ENCODE measurements at places on chromosomes 7 and 10.
A peak's percentile ranks its signal among the peaks of the same experiment; 100 is the strongest.

DNA sequence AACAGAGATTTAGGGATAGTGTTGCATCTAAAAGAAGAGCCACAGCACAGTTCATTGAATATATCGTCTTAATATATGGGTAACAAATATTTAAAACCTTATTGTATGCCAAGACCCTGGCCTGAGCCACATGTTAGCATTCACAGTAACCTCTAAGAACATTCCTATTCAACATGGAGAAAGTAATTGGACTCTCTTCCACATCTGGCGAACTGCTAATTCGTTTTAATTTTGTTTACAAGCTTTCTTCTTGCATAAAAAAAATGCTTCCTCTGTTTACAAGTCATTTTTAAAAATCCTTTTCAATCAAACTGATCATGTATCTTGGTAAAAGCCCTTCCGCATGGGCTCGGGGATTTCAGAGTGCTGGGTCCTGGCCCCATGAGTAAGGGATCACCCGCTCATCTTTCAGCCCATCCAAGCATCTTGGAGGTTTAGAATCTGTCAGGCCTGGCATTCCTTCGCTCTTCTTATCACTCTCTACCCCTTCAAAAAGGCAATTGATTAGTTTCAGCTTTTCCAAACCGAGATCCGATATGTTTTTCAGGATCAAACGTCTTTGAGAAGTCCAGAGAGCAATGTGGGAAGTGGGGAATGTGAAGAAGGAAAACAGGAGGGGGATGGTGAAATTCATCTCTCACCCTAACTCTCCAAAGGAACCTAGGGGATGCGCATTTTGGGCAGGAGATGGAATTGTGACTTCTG, 7.3 kb downstream of the TWIST1 start:
- DNase-seq, result no peak

GRCh38 chr7:85287106-85287825, 100.4 kb upstream of the SEMA3D start:
- DNase-seq, result no peak

GRCh38 chr7:43325595-43325994, 213.1 kb downstream of the HECW1 start:
- DNase-seq, result no peak

DNA sequence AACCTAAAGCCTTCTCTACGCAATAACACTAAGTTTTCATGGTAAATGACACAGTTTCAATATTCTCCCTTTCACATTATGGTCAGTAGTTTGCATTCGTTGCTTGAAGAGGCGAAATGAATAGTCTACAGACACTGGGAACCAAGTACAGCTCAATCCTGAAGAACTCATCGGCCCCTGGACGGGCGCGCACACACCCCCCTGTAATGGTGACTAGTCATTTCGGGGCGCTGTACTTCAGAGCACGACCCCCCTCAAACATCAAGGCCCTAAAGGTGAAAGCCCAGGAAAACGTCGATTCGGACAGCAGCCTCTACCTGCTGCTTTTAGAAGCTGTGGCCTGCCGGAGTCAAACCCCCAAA, 1.0 kb downstream of the NT5C2 start:
- DNase-seq, result no peak

- DNase-seq, result no peak
Measured at GRCh38 chr7:36690041-36690440, 34.3 kb downstream of the AOAH start.

GRCh38 chr10:36097696-36098095, 455.6 kb upstream of the FZD8 start:
- DNase-seq, result no peak

GRCh38 chr7:94748376-94748775, 92.4 kb upstream of the SGCE start:
- no peak for DNase-seq

- DNase-seq, result no peak
Measured at GRCh38 chr10:124742413-124743190, 1.6 kb downstream of the FAM53B start.

DNA sequence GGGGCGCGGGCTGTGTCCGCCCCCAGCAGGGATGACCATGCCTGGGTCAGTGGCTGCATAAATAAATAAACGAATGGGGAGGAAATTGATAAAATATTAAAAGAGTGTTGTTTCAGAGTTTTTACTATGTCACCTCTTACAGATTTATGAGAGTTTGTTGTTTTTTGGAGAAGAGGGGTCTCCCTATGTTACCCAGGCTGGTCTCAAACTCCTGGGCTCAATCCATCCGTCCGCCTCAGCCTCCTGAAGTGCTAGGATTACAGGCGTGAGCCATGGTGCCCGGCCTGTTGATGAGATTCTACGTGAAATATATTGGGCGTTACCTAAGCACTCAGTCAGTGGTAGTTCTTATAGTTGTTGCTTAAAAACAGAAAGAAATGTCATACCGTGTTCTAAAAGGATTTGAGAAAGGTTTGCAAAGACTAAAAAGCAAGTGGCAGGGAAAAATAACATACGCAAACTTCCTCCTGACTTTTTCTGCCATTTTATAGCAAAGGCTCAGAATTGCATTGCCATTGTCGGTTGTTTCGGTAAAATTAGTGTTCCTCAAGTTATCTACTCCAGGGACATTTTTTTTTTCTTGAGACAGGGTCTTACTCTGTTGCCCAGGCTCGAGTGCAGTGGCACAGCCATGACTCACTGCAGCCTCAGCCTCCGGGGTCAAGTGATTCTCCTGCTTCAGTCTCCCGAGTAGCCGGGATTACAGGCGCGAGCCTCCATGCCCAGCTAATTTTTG, 39.5 kb upstream of the FOXK1 start:
- no peak for DNase-seq

DNA sequence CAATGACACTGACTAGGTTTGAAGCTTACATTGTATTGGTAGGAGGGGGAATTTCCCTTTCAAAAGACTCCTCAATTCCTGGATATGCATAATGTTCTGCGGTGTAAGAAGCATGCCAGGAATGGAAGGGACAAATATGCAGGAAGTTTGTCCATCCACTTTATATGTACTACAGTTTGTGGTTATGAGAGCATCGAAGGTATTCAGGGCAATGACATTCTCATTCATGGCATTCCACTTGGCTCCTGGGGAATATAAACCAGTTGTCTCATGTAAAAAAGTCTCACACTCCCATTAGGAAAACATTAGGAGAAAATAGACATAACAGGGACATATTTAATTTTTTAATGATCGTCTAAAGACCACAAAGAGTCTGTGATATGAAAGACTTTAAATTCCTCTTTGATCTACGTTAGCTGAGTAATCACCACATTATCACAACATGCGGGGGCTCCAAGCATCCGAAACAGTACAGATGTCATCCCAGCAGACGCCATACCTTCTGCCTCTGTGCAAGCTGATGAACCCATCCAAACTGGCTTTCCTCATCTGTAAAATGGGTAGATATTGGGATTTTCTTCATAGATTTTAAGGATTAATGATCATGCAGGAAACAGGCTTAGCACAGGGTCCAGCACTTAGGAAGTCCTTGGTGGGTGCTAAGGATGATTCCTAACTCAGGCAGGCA, 675.3 kb downstream of the INHBA start:
- no peak for DNase-seq

DNA sequence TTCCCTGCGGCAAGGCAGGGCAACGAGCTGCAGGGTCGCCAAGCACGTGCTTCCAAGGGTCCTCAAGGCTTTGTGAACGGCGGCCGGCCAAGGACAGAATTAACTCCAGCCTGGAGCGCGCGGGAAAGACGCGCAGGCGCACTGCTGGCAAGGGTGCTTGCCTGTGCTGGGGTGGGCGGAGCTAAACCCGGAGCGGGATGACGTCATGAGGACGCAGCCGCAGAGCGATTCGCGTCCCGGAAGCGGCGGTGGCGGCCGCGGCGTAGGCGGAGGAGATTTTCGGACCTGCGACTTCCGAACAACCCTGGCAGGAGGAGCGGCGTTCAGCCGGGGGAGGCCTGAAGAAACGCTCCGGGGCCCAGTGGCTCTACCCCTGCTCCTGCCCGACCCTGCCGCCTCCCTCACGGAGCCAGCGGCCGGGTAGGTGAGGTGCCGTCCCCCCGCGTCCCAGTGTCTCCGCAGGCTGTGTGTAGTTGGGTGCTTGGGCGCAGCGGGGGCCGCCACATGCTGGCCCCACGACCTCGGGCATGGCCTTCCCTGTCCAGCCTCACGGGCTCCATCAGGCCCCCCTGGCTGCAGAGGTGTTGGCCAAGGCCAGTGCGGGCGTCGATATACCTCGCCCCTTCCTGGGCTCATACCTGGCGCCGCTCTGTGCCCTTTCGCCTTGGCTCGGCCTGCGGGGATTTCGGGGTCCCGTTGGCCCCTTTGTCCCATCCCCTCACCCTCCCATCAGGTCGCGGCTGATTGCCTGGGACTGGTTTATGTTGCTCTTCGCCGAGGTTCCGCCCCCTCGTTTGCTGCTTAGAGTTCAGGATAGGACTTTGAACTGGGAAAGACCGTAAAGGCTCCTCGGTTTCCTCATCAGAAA, at the start of gene ZFYVE27:
ZFYVE27 (plus strand) TSS at position 227 of the 868 bp plus-strand sequence. CDS start 1,350 bp downstream, outside the sequence.
- DNase-seq, result peak; percentile 97

- DNase-seq, result no peak
Measured at GRCh38 chr10:9868499-9868898, 1149.2 kb upstream of the CELF2 start.

DNA sequence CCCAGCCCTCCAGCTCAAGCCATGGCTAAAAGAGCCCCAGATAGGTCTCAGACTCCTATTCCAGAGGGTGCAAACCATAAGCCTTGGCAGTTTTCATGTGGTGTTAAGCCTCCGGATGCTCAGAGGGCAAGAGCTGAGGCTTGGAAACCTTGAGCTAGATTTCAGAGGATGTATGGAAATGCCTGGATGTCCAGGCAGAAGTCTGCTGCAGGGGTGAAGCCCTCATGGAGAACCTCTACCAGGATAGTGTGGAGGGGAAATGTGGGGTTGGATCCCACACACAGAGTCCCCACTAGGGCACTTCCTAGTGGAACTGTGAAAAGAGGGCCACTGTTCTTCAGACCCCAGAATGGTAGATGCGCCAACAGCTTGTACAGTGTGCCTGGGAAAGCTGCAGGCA, 13.2 kb upstream of the HPSE2 start:
- no peak for DNase-seq

DNA sequence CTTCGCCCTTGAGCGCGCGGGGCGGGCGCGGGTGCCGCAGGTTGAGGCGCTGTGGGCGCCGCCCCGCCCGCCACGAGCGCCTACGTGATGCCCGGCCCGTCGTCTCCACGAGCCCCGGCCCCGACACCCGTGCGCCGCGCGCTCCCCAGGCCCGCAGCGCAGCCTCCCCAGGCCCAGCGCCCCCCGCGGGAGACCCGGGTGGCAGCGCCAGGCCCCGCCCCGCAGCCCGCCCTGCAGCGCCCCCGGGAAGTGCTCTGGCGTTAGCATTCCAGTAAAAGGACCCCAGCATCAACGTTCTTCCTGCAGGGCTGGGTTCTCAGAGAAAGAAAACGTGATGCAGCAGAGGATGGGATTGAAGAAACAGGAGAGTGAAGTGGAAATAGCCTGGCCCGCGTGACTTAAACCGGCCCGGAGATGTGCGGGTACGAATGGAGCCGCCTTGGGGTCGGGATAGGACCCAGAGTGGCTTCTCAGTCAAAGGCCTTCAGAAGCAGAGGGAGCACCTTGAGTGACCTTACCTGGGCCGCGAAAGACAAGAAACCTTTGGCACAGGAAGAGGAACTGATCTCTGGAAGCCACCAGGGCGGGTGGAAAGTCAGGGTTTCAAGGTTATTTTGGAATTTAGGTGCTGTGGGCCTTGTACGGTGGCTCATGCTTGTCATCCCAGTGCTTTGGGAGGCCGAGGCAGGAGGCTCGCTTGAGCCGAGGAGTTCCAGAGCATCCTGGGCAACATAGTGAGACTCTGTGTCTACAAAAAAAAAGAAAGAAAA, 1.8 kb downstream of the PFKP start:
- peak; percentile 39 for DNase-seq

GRCh38 chr10:27696466-27696865, 49.2 kb downstream of the MKX start:
- DNase-seq, result no peak

GRCh38 chr10:68665841-68666240, 55.2 kb upstream of the CCAR1 start:
- no peak for DNase-seq

GRCh38 chr7:91239772-91240171, 24.5 kb upstream of the FZD1 start:
- DNase-seq, result no peak

DNA sequence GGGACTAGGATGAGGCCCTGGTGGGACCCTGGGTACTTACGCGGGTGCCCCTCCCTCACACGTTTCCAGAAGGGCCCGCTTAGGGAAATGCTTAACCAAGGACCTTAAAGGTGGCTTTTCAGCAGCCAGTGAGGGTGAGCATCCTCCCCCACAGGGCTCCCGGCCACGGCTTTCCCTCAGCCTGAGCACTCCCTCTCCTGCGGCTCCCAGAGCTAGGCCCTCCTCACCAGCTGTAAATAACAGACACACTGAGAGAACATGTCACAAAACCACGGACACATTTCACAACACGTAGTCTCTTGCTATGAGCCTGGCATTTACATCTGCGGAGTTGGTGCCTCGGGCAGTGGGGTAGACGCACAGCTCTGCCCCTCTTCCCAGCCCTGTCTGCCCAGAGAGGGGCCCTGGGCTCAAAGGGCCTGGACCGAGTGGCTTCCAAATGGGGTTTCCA, 25.2 kb downstream of the GRID1 start:
- DNase-seq, result no peak

DNA sequence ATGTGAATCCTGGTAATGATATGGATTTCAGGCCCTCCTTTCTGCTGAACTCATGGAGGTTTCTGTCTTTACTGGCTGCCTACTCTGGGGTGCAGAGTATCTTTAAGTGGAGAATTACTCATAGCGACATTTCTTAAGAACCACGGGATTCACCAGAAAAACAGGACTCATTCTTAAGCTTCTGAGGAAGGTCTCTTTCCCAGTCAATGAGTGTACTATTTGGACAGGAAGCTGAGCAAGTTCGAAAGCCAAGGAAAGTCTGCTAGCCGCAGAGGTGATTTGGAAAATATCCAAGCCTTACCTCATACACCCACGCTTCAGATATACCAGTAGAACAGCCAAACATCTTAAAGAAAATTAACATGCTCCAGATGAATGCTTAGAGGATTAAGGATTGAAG, 377.6 kb upstream of the MYO3A start:
- DNase-seq, result no peak

- DNase-seq, result no peak
Measured at GRCh38 chr7:2611922-2612321, 19.9 kb upstream of the TTYH3 start.

- DNase-seq, result no peak
Measured at GRCh38 chr10:88499569-88500470, 83.3 kb downstream of the RNLS start.

DNA sequence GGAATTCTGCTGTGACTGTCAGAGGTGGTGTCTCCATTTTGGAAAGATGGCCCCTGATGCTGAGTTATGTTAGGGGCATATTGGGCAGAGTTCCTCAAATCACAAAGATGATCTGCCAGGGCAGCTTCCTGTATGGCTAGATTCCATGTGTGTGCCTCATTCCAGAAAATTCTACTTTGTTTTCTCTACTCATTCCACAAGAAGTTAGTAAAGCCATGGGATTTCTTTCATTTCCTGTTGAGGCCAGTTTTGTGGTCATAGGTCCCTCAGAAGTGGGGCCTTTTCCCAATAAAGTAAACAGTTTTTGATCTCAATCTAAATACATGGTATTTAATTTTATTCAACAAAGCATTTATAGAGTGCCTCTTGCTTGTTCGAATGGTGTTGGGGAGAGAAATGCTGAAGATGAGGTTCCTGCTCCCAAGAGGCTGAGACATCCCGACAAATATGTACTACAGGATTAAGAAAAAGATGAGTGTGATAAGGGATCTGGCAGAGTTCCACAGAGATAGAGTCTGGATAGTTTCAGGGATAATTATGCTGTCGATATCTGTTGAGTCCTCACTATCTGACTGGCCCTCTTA, 33.0 kb downstream of the MINDY4 start:
- DNase-seq, result no peak
